ENCODE measurements at places on chromosomes 2 and 18. TPM values are rescaled to one million over a fixed set of nuclear protein-coding genes. Genes with fewer than 3 reads are reported as not detected.

Gene TET3
- polyA plus RNA-seq: 1.3 TPM

Gene GPD2
- 5.0 TPM for polyA plus RNA-seq

Gene AOX1
- polyA plus RNA-seq: 406 TPM

Gene KCNG3
- polyA plus RNA-seq: 0.24 TPM

Gene RIF1
- 12.3 TPM for polyA plus RNA-seq

Gene DGKD
- 43.8 TPM for polyA plus RNA-seq

Gene AGAP1
- 5.3 TPM for polyA plus RNA-seq

Gene CCDC121
- polyA plus RNA-seq: 1.4 TPM

Gene CROCC2
- 0.32 TPM for polyA plus RNA-seq

Gene MBD2
- polyA plus RNA-seq: 32.4 TPM
